SK-MEL-5 (cell line): ENCODE measurements at places on chromosomes 7 and 10. TPM values are rescaled to one million over a fixed set of nuclear protein-coding genes. Genes with fewer than 3 reads are reported as not detected.

DNA sequence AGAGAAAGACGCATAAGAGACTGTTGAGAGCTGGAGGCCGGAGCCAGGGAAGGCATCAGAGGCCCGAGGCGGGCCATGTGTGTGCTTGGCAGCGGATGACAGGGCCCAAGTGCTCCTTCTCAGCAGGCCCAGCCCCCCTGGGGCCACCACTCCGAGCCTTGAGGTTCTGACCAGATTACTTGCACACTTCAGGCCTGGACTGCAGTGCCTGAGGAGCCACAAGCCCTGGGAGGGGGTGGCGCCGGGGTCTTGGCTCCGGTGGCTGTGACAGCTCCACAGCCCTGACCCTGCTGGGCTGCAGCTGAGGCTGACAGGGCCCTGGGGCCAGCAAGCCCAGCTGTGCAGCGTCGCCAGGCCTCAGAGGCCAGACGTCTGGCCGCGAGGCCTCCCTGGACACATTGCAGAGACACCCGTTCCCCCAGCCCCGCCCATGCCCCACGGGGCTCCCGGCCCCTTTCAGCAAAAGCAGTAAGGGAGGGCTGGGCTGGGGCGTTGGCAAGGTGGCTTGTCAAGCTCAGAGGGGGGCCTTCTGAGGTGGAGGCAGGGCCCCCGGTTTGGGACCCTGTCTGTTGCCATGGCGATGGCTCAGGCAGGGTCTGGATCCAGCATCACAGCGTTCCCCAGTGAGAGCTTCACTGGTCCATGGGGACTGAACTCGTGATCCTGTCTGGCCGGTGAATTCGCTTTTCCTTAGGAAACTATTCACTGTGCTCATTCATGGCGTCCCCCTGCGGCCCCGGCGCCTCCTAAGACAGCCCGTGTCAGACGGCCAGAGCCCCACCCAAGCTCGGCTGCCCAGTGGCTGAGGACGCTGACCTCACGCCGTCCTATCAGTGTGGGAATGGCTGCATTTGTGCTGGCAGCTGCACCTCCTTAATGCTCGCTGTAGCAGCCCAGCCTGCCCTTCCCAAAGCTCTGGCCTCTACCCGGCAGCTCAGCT is 5.7 kb downstream of the ELN start:
- peak; percentile 76 for DNase-seq

GRCh38 chr10:60289800-60290199 is 99.9 kb downstream of the ANK3 start:
- DNase-seq, result no peak

- DNase-seq, result peak; percentile 45
These were observed 51.3 kb downstream of the PWWP2B start for GRCh38 chr10:132448248-132448731.

- DNase-seq, result no peak
These were observed 11.3 kb downstream of the INPP5A start for GRCh38 chr10:132548869-132549268.

GRCh38 chr7:101466871-101467270 is 104.2 kb downstream of the COL26A1 start:
- DNase-seq, result no peak

The ATG9B gene
- total RNA-seq, result 0.13 and 0.27 TPM in 2 replicates
